ENCODE measurements at places on chromosomes 2 and 18. TPM values are rescaled to one million over a fixed set of nuclear protein-coding genes. Genes with fewer than 3 reads are reported as not detected.

TDRD15 gene
- total RNA-seq: not detected

PJVK gene
- 2.4 TPM for total RNA-seq

TMEM17 gene
- total RNA-seq: 1.1 TPM

HSBP1L1 gene
- total RNA-seq: 28.2 TPM

DNA sequence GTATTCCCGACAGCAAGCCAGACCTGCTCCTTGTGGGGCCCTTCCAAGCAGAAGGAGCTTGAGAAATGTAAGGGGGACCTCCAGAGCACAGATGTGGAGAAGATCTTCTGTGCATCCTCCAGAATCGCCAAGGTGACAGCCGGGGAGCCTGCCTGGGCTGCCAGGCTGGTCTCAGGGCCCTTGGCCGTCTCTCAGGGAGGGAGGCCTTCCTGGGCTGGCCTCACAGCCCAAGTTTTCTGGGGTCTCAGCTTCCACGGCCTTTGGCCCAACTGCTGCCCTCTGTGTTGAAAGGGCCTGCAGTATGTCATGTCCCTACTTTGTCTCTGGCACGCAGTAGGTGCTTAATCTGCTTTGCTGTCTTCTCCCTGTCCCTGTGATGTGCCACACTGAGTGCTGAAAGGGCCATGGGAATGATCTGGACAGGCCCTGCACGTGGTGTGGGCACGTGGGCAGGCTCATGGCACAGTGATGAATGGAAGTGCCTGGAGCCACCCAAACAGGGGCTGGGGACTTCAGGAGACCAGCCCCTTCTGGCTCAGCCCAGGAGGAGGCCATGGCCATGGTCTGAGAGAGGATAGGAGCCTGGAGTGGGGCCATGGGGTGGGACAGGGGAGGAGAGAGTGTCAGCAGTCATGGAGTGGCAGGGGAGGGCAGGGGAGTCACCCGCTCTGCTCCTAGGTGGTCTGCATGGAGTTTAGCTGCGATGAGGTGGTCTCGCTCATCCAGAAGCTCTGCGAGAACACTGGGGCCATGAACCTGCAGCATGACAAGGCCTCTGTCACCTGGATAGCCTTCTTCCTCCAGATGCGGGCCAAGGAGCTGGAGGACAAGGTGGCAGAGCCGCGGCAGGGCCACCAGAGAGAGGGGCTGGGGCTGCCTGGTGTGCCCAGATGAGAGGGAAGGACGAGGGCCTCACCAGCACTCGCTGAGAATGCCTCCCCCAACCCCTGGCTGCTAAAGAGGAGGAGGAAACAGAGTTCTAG lies 35.4 kb downstream of the HJURP start:
- no peak for DNase-seq

DNA sequence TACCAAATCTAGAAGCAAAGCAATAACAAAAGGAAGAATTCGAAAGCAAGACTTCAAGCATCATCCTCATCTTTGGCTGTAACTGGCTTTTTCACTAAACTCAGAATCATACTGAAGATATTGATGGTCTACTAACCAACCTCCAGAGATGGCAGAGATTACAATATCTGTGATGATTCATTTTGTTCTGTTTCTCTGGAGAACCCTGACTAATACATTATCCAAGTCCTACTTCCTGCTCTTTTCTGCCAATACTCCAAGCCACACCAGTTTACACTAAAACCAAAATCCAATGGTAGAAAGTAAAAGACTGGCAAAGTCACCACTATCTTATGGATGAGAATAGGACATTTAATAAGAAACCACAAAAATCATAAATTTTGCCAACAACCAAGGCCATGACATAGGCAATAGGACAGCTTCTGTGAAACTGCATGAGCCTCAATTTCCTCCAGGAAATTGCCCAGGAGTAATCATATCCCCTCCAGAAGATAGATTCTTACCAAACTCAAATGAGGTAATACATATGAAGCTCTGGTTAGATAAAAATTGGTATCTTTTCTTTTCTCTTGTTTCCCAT lies 159.8 kb downstream of the METTL4 start:
- peak; percentile 91 for DNase-seq

DNA sequence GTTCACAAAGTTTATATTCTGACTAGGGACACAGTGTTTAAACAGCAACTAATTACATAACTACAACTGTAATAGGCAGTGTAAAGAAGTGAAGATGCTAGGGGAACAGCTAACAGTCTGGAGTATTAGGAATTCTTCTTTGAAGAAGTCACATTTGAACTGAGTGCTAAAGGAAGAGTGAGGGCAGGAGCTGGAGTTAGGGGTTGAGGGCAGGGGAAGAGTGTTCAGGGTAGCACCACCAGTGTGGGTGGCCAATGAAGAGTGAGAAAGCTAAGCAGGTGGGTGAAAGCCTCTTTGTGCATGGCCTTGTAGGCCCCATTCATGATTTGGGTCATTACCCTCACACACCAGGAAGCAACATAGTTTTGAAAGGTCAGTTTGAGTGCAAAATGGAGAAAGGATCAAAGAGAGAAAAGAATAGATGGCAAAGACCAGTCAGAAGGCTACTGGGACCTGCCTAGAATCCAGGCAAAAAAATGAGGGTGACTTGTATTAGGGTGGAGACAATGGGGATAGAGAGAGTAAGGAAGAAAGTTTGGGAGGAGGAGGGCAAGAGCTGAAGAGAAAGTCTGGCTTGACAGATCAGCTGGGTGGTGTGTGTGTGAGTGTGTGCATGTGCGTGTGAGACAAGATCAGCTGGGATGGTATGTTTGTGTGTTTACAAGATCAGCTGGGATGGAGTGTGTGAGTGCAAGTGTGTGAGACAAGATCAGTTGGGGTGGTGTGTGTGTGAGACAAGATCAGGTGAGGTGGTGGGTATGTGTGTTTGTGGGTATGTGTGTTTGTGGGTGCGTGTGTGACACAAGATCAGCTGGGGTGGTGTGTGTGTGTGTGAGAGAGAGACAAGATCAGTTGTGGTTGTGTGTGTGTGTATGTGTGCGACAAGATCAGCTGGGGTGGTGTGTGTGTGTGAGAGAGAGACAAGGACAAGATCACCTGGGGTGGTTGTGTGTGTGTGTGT lies 43.6 kb upstream of the AGPS start:
- DNase-seq: no peak

DNA sequence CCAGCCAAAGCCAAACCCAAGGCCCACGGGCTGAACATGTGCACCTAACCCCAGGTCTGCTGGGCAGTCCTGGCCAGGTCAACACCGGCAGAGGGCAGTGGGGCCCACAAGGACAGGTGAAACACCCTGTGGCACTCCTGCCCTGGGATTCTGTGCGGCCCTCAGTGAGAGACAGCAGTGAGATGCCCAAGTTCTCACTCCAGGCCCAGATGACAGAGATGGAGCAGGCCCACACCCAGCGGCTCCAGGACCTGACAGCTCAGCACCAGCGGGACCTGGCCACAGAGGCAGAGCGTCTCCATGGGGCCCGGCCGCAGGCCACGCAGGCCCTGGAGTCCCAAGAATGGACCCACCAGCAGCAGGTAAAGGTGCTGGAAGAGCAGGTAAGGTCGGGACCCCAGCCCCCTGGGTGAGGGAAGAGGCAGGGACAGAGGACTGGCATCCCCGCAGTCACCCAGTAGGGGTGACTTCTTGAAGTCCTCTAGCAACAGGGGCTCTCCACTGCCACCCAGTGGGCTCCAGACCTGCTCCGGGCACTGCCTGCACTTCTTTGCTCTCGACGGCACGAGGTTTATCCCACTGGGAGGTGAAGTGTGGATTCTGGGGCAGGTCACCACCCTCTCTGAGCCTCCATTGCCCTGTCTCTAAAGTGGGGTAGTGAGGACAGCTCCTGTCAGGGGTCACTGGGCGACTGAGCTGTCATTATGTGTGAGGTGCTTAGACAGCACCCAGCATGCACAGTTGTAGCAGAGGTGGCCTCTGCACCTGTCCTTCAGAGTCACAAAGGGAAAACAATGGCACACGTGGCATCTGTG lies 8.8 kb upstream of the SNED1 start:
- DNase-seq: no peak

DNA sequence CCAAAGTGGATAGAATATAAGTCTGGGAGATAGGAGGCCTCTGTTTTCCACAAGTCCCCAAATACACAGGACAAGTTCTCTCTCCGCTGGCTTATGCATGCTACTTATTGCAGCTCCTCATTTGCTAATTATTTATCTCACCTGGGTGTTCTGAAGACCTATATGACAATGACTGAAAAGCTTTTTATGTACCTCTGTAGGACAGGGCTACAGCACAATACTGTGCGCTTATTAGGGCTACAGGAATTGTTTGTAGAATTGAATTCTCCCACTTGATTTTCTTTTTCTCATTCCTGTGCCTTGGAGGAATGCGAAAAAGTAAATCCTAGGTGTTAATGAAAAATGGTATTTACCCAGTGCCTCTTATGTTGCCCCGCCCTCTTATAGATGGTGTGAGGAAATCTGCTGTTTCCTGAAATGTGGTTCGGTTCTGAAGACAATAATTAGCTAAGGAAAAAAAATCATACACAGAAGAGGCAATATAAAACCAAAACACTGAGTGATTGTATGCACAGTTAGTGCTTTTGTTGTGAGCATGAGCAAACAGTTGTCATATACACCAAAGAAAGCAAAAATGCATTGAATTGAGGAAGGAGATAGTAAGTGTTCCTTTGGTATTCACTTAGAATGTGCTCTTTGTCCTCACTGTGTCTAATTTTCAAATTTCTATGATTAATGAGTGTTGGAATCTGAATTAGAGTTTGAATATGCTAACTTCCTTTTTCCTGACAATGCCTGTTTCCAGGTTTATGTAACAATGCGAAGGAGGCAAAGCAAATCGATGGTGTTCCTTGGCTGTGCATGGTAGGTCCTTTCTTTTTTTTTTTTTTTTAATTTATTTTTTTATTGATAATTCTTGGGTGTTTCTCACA lies 78.7 kb upstream of the PNPT1 start:
- DNase-seq: peak; percentile 23

- DNase-seq: peak; percentile 56
These were observed 39.9 kb upstream of the CDC42EP3 start for GRCh38 chr2:37711308-37711731.

DNA sequence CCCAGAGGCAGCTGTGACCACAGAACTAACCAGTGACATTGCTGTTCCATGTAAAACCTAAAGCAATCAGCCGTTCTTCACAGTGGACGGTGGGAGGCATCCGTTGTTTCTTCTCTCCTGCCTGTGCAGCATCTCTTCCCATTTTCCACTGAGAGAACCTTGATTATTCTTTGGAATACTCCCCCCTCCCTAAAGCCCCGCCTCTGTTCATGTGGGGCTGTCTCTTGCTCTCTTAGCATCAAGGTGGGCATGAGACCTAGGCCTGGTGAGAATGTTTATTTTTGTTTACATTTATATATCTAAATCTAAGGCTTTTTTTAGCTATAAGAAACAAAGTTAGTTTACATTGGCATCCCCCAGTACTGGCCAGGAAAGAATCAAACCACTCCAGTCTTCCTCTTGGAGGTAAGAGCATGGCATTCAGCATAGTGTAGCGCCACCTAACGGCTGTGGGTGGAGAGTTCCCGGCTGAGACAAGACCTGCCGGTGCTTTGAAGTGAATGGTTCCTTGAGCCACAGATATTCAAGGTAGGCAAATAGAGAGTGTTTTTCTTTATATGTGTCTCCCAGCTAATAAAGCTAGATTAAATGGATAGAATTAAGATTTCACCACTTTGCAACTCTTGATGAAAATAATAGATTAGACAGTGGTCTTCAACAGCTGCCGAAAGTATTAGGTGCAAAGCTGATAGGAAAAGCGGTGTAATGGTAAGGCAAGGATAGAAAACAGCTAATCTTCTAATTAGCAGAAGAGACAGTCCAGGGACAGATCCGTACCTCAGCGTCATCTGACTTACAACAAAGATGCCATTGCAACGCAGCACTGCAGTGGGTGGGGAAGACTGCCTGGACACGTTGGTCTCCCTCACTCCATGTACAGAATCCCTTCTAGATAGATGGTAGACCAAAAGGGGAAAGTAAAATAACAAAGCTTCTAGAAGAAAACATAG lies 219.6 kb upstream of the RAB12 start:
- peak; percentile 73 for DNase-seq

Data from bronchial epithelial cell (primary cell).